ENCODE measurements at places on chromosomes 7 and 10.

DNA sequence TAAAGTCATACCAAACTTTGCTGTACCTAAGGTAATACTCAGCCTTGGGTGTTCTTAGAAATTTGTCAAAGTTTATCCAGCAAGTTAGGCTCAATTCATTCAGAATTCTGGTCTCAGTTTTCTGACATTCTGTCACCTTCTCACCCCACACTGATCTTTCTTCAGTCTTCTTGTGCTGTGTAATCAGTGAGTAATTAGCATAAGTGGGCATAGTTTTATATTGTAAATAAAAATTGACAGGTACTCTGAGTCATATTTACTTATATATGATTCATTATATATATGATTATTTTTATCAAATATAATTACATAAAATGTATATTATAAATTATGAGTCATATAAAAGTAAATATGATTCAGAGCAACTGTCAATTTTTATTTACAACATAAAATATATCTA lies 170.9 kb upstream of the MAGI2 start:
- DNase-seq = no peak

DNA sequence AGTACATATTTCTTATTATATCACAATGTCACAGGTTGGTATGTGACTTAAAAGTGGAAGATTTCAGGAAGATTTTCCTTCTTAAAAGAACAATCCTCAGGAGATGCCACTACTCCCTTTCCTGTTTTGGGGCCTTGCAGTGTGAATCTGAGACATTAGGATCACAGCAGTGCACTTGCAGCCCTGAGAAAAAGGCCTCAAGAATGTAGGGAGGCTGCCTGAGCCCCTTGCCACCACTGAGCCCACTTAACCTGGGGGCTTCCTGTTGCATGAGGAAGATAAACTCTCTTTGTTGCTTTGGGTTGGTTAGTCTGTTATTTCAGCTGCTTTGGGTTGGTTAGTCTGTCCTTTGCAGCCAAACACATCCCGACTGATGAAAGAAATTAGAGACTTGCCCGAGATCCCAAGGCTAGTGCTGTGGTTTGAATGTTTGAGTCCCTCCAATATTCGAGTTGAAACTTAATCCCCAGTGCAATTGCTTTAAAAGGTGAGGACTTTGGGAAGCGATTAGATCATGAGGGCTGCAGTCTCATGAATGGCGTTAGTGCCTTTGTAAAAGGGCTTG lies 151.3 kb upstream of the SP4 start:
- no peak for DNase-seq

- DNase-seq = no peak
Observed at GRCh38 chr10:97270523-97271154, 21.8 kb downstream of the ARHGAP19 start.

- no peak for DNase-seq
Observed at GRCh38 chr10:115023715-115024114, 69.5 kb upstream of the ATRNL1 start.

- peak; percentile 17 for DNase-seq
Observed at GRCh38 chr10:46787321-46787615, 124.0 kb upstream of the PTPN20 start.

DNA sequence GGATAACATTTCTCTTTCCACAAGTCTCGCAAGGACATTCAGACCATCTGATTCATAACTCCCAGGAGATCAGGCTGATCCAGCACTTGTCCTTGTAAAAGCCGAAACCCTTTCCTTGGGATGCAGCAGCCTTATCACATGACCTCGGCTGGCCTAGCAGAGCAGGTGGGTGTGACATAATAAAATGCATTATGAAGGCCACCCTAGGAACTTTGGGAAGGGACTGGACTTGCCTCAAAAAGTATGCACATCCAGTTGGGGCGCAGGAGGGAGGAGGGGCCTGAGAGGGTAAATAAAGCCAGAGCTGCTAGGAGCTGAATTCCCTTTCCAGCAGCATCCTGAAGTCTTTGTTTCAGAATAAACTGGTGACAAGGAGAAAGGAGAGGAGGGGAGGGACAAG lies 260.8 kb downstream of the SNX13 start:
- no peak for DNase-seq

- DNase-seq = no peak
Observed at GRCh38 chr7:152931633-152932032, 172.1 kb downstream of the ACTR3B start.

DNA sequence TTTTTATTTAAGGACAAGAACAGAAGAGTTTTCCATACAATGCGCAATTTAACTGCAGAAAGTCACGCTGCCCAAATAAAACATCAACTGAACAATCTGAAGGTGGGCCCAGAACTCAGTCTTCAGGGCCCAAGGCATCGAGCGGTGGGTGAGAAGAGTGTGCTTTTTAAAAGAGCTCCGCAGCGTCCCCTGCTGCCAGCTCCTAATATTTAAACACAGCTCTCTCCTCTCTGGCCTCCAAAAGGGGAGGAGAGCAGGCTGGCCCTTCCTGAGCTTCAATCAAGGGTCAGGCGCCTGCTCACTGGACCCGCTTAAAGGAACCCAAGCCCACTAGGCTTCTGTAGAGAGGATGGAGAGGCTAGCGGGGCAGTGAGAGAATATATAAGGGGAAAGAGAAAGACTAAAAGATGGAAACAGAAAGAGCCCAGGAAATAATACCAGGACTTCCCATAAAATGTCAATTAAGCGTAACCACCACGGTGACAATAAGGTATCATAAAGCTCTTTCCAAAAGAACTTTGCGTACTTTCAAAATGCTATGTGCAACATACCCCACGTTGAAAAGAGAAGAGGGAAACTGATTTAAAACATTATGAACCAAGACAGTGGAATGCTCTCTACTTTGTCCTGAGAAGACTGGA lies 2.8 kb downstream of the FAM53B start:
- peak; percentile 80 for DNase-seq

DNA sequence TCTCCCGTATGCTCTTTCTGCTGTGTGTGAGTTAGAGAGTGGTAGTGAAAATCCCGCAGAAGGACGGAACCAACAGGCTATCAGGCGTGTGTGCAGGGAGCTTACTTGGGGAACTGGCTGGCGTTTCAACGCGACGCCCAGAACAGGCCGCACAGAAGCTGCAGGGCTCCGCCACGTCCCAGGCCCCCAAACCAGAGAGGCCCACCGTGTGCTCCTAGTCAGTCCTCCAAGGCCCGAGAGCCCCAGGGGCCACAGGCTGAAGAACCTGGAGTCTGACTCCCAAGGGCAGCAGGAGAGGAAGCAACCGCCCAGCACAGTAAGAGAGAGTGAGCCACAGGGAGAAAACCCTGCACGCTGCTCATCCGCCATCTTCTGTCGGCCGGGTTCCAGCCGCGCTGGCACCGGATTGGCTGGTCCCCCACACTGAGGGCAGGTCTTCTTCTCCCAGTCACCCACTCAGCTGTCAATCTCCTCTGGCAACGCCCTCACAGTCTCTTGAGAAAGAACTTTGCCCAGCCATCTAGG lies 730.6 kb upstream of the VSTM2A start:
- no peak for DNase-seq

DNA sequence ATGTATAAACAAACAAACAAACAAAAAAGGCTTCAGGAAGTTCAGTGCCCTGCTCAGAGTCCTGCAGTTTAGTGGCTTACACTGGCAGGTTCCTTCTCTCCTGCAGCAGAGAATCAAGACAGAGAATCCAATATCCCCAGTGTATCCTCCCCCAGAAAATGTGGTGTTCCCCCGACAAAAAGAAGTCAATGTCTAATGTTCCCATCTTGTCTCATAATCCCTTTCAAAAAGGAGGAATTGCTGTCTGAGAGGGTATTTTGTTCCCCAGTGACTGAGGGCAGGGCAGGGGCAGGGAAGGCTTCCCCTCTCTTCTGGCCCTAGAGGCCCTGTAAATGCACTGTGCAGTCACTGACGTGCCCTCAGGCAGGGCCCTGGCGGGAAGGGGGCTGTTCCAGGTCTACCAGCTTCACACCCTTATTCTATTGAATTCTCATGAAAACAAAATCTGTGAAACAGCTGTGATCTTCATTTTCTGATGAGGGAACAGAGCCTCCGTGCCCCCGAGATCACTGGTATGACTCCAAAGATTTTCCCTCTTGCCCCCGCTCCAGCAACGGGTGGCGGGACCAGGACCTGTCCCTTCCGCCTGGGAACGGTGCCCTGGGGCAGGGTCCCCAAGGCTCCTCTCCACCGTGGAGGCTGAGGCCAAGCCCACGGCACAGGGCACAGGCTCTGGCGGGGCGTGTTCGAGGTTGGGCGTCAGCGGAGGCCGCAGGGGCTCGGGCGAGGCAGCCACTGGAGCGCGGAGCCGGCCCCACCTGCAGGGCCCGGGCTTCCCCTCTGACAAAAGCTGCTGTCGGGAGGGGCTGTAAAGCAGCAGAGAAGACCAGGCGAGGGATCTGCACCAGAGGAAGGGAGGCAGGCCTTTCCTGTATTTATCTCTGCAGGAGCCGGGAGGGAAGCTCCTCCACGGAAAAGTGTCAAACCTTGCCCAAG lies 13.4 kb upstream of the WDFY4 start:
- no peak for DNase-seq

GRCh38 chr7:83105948-83106347 lies 56.7 kb downstream of the PCLO start:
- DNase-seq = no peak

DNA sequence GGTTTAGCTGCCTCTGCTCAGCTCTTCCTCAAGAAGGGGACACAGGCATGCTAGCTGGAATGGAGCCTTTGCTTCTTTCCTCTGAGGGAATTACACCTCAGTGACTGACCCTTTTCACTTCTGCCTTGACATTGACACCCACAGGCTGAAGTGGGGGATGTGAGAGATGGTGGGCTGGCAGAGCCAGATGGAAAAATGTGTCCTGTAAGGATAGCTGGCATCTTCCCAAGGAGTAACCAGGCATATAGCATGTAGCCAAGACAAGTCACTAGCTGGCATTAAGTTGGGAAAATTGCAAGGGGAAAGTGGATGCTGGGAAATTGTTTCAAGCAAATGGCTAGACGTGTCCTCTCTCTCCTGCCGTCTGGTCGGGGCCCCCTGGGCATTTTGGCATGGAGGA lies 19.9 kb downstream of the STMP1 start:
- no peak for DNase-seq

- no peak for DNase-seq
Observed at GRCh38 chr10:121310151-121310711, 288.0 kb downstream of the FGFR2 start.

- DNase-seq = peak; percentile 64
Observed at GRCh38 chr10:79243181-79244067, 103.8 kb upstream of the PPIF start.

DNA sequence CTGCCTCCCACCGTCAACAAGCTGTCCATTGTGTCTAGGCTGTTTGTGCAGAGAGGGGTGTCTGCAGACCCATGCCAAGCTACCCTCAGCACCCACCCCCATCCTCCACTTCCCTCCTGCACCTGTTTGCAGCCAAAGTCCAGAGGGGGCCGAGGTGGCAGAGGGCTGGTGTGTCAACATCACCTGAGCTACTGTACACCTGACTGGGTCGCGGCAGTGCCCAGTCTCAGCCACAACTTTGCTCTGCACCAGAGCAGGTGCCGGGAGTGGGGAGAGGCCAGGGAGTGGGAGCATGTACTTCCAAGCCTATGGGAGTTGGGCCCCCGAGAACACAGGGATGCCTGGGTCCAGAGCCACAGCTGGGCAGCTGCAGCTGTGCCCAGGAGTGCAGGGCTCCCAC lies 93.1 kb downstream of the AUTS2 start:
- no peak for DNase-seq

- DNase-seq = no peak
Observed at GRCh38 chr10:96588616-96589419, 2.0 kb upstream of the TM9SF3 start.

DNA sequence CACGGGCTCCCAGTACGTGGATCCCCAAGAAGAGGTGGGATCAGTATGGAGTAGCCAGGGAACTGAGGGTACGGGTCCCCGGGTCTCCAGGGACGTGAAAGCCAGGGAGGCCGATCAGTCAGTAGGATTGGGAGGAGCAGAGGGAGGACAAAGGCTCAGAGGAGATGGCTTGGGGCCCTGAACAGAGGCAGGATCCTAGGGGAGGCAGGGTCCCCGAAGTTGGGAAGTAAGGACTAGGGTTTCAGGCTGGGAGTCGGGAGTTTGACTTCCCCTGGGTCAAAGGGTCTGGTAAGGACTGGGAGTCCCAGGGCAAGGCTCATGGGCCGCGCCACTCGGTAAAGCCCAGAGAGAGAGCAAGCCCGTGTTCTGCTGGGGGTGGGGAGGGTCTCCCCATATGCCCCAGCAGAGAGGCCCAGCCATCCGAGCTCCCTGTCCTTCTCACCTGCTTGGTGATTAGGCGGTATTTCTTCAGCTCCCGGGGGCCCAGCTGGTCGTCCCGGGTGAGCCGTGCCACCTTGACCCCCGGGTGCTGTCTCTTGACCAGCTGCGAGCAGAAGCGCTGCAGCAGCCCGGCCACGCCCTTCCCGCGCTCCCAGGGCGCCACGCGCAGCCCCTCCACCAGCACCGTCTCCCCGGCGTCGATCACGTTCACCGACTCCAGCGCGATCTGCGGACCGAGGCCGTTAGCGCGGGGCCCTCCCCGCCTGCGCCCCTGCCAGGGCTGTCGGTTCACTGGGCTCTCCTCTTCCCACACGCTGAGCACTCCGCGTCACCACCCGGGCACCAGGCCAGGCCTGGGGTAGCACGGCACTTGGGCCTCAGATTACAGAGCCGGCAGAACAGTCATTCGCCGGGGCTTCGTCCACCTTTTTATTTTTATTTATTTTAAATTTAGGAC lies 7.0 kb downstream of the NAT16 start:
- DNase-seq = no peak

GRCh38 chr10:32980558-32981468 lies 22.8 kb upstream of the ITGB1 start:
- peak; percentile 82 for DNase-seq

- DNase-seq = no peak
Observed at GRCh38 chr7:50662996-50663395, 97.8 kb upstream of the DDC start.

- DNase-seq = no peak
Observed at GRCh38 chr10:109647627-109648026, 275.7 kb downstream of the XPNPEP1 start.

DNA sequence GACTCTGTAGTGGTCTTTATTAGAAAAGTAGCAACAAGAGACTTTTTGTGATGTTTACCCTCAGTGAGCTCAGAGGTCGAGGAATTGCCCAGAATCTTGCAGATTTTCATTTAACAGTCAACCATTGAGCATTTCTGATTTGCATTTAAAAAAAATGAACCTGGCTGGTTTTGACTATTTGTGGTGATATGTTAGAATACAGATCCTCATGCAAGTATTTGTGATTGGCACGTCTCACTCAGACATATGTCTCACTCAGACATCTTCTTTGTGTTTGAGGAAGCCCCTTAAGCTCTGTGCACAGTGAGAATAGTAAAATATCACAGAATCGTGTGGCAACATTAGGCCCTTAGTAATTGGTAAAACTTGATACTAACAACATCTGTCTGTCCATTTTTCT lies 113.2 kb downstream of the SND1 start:
- DNase-seq = no peak

- no peak for DNase-seq
Observed at GRCh38 chr10:131838966-131839742, 61.7 kb upstream of the PPP2R2D start.

DNA sequence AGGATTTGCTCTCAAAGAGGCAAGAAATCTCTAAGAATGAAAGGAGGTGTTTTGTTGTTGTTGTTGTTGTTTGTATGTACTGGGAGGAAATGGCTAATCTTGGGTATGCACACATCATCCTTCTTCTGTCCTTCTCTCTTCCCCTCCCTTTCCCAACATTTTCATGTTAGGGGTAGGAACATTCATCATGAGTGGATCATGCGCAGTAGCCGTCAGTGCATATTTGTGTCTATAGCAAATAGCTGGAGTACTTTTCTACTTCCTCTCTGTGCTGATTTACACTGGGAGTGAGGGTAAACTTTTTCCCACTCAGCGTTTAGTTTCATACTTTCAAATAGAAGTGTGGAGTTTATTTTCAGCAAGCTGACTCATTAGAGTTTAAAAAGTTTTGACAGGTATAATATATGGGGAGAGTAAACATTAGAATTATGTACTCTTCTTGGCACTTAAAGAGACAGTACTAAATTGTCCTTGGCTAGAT lies 80.5 kb upstream of the PRKG1 start:
- DNase-seq = no peak
